ENCODE measurements at places on chromosomes 3 and 15.

- no peak for DNase-seq
These were observed 337.2 kb upstream of the RARB start for GRCh38 chr3:25090698-25091453.

GRCh38 chr3:23740517-23740965, 65.2 kb upstream of the UBE2E1 start:
- DNase-seq, result no peak

- DNase-seq, result no peak
These were observed 19.8 kb downstream of the TUBGCP4 start for GRCh38 chr15:43390723-43391122.

GRCh38 chr15:96322536-96323318, 7.8 kb upstream of the NR2F2 start:
- DNase-seq, result no peak

- DNase-seq, result no peak
These were observed 6.6 kb downstream of the GPX1 start for GRCh38 chr3:49351521-49352011.

GRCh38 chr3:133893683-133894352, 1.9 kb downstream of the RAB6B start:
- DNase-seq, result no peak

DNA sequence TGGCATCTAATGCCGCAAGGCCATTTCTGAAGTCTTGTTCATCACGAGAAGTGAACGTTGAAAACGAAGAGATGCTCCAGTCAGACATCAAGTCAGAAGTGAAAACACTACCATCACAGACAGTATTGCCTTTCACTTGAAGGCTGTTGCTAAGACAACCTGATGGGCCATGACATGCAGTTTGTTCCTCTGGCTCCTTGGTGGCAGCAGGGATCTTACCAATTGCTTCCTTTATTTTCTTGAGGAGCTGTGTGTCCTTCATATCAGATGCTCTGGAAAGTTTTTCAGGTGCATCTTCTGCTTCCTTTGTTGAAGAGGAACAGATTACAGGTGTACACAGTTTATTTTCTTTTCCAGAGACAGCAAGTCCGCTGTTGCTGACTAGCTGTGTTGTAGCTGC, 30.7 kb upstream of the MYLK start:
- peak; percentile 16 for DNase-seq

DNA sequence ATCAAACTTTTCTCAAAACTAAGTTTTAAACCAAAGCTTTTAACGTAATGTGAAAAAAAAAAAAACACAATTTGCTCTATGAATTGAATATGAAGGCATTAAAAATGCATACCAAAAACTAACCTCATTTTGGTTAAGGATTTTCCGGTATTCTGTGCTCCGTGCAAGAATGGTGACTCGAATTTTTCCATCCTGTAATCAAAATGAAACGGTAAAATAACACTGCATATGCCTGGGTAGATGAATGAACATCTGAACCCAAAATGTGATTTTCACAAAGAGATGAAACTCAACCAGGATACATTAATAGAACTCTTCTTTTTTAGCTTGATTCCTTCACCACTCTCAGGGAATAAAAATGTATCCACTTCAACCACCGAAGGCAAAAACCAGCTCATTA, 26.2 kb downstream of the EOGT start:
- DNase-seq, result no peak

DNA sequence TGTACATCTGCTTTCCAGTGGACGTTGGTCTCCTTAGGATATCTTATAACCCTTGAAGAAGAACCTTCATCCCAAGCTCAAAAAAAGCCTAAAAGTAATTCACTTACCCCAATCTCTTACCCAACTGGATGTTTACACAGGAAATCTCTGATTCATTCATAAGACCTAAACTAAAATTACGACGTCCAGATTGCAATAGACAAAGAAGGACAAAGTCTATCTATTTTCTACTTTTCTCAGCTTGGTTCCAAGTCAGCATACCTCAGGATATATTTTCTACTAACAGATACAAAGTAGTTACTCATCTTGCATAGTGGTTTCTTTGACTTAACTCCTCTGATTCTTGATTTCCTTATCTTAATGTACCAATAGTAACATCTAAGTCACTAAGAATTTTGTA, 669.9 kb downstream of the OTOL1 start:
- DNase-seq, result no peak

DNA sequence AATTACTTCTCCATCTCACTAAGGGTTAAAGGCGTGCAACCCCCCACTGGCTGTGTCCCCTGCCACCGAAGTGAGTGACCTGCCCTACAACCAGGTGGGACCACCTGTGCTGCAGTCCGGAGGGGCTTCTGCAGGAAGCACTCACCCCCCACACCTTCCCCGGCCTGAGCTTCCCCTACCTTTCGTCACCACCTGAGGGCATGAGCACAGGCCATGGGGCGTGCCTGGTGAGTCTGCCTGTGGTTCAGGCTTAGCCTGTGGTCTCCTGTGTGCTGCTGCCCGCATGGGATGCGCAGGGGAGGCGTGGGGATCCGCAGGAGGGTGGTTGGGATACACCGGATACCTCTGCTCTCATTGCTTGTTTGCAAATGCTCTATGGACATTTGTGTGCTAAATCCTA, 46.0 kb downstream of the KLHL25 start:
- no peak for DNase-seq

- no peak for DNase-seq
These were observed 1043.5 kb upstream of the ALCAM start for GRCh38 chr3:104323226-104323625.

- DNase-seq, result no peak
These were observed 557.5 kb upstream of the NR2F2 start for GRCh38 chr15:95772982-95773381.

GRCh38 chr15:31280046-31280830, 46.4 kb upstream of the KLF13 start:
- peak; percentile 96 for DNase-seq

- peak; percentile 96 for DNase-seq
These were observed 105.5 kb downstream of the IQSEC1 start for GRCh38 chr3:12967606-12968351.

DNA sequence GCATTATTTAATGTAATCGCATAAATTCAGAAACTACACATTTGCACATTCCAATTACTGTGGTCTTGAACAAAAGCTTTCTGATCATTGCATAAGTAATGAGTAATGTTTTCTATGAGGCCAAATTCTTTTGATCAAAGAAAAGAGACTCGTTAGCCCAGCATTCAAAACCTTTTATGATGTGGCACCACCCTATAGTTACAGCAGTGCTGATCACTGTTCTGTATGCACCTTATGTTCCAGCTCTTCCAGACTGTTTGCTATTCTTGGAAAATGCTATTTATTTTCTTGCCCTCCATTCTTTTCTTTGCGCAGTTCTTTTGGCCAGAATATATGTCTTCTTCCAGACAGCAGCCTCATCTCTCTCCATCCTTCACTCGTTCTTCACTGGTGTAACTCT, 42.3 kb downstream of the MAP3K13 start:
- no peak for DNase-seq

DNA sequence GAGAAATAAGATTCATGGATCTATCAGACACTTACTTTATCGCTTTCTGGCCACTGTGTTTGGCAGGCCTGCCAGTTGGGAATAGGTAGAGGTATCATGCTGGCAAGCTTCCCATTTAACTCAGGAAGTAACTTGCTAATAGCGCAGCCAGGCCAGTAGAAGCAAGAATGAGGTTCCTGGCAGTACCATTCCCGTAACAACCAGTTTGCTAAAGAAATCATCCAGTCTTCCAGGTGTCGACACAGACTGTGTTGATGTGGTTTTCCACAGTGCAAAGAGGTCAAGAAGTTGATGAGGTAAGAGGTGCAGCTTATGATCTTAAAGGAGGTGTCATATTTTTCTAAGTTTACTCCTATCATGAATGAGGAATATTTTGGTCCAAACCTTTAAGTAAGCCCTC, 46.2 kb downstream of the DPH6 start:
- DNase-seq, result no peak

DNA sequence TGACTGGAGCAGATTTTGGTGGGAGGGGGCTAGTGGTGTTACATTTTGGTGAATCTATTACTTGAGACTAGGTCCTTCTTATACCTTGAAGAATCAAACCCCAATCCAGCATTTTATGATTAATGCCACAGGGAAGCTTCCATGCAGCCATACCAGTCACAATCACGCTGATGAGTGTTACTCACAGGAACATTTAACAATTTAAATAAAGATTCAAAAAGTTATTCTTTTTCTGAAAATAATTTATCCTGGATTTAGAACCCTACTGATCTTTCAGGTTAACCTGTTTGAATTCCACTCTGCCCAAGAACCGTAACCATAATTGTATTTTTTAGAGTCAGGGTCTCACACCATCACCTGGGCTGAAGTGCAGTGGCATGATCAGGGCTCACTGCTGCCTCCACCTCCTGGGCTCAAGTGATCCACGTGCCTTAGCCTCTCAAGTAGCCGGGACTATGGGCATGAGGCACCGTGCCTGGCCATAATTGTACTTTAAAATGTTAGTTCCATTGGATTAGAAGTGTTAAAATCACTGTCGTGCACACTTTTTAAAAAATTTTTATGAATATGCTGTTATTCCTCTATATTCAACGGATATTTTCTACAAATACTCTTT, 929 bp upstream of the MTMR10 start:
- no peak for DNase-seq

- no peak for DNase-seq
These were observed 57.4 kb downstream of the ZBTB38 start for GRCh38 chr3:141425523-141426233.

- peak; percentile 82 for DNase-seq
These were observed 111.7 kb downstream of the NUP210 start for GRCh38 chr3:13308380-13308801.

GRCh38 chr15:88394553-88395145, 72.5 kb downstream of the MRPL46 start:
- no peak for DNase-seq

- DNase-seq, result no peak
These were observed 75.0 kb upstream of the CNTN6 start for GRCh38 chr3:1017870-1018269.

- no peak for DNase-seq
These were observed 5.9 kb upstream of the EBLN2 start for GRCh38 chr3:73055583-73055982.

- DNase-seq, result no peak
These were observed 260.7 kb downstream of the OPA1 start for GRCh38 chr3:193853511-193854219.

All from Ammon's horn (tissue), 1 donor.